ENCODE measurements at places on chromosomes 1 and 21. TPM values are rescaled to one million over a fixed set of nuclear protein-coding genes. Genes with fewer than 3 reads are reported as not detected.
A peak's percentile ranks its signal among the peaks of the same experiment; 100 is the strongest.

DNA sequence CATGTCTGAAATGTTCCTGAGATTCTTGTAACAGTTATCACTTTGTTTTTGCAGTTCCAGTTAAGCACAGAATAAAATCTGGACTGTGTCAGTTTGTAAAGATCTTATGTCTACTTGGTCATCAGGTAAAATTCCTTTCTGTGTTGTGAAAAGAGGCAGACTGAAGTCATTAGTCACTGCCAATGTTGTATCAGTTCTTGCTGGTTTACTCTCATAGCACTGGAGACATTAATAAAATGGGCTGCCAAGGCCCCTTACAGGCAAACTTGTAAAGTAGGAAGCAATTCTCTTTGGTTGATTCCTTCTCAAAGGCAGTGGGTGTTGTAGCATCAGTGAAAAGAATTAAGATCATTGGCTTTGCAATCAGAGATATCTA lies 61.4 kb upstream of the ST6GALNAC3 start:
- DNase-seq: no peak

The ASPM gene
- total RNA-seq: 0.37 TPM

DNA sequence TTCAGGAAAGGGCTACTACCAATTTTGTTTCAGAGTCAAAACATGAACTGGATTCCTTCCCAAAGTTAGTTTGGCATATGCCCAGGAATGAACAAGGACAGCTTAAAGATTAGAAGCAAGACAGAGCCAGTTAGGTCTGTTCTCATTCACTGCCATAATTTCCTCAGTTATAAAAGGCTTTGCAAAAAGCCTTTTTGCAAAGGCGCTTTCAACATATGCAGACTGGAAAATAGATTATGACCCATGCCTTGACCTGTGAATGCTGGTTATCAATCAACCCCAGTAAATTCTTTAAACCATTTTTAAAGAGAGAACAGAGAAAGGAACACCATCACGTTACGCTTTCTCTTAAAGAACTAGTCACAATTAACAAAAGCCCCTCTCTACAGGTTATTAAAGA lies 1.7 kb upstream of the FRRS1 start:
- DNase-seq: no peak

GRCh38 chr21:30718239-30718909 lies at the start of gene KRTAP21-3:
KRTAP21-3 (minus strand) TSS chr21:30718777; CDS start chr21:30718759, 18 bp downstream.
- no peak for DNase-seq

DNA sequence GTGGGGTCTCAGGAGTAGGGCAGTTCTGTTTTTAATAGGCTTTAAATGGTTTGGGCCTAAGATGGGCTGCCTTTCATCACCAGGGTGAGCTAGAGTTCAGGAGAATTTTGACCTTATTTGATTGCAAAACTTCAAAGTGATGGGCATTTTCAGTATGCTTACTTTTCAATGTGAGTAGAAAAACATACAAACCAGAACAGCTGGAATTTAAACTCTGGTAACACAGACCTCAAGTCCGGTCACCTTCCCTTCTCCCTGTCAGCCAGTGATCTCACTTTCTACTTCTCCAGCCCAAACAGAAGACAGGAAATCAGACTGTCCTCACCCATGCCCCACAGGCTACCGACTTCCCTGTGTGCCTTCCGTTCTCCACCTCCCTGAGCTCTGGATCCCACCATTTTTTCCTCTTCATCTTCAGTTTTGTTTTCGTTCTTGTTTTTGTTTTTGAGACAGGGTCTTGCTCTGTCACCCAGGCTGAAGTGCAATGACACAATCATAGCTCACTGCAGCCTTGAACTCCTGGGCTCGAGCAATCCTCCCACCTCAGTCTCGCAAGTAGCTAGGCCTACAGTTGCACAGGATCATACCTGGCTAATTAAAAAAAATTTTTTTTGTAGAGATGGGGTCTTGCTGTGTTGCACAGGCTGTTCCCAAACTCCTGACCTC lies 374.0 kb downstream of the CAMTA1 start:
- no peak for DNase-seq

DNA sequence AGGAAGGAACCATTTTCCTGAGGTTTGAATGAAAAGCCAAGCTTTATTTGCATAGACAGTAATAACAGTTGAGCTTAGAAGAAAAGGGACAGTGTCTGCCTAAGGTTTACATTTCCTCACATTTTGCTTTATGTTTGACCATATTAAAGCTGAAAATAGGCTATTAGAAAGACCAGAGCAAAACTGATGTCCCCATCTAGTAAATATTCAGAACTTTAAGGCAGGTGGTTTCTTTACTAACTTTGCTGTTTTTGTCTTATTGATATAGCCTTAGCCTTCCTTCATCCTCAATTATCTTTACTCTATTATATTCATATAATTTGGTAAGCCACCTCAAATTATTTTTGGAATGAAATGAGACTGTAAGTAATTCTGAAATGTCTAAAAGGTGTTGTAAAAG lies 53.6 kb upstream of the LAPTM5 start:
- DNase-seq: no peak

GRCh38 chr1:35452106-35452774 lies 105.0 kb downstream of the KIAA0319L start:
- DNase-seq: peak; percentile 57

The GSTM1 gene
- 31.1 TPM for total RNA-seq

The CLCNKA gene
- 0.46 TPM for total RNA-seq

The LAX1 gene
- total RNA-seq: 0.32 TPM

The HAO2 gene
- total RNA-seq: not detected

The IL19 gene
- not detected for total RNA-seq

DNA sequence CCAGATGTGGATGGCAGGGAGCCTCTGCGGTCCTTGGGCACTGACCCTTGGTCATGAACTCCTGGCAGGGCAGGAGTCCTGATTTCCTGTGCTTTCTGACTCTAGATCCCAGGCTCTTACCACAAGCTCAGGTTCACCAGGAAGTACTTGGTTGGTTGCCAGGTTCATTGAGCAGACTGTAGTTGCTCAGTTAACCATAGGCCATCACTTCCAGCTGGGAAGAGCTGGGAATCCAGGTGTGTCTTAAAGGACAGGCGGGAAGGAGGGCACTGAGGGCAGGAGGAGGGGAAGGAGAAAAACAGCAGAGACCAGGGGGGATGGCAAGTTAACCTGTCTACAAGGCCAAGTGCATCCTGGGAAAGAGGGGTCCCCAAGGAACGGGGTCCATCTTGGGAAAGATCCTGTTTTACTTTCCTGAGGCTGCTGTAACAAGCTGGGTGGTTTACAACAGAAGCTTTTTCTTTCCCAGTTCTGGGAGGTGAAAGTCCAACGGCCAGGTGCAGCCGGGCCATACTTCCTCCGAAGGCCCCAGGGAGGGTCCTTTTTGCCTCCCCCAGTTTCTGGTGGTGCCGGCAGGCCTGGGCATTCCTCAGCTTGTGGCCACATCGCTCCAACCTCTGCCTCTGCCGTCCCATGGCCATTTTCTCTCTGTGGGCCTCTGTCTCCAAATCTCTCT lies 11.6 kb downstream of the KCNAB2 start:
- no peak for DNase-seq
